H4 (cell line): ENCODE measurements at places on chromosomes 4 and X. TPM values are rescaled to one million over a fixed set of nuclear protein-coding genes. Genes with fewer than 3 reads are reported as not detected.

GRCh38 chr4:2511645-2512131 lies 24.8 kb upstream of the FAM193A start:
- no peak for DNase-seq

- DNase-seq = no peak
Observed at GRCh38 chr4:180999217-180999616, 1244.0 kb upstream of the TENM3 start.

DNA sequence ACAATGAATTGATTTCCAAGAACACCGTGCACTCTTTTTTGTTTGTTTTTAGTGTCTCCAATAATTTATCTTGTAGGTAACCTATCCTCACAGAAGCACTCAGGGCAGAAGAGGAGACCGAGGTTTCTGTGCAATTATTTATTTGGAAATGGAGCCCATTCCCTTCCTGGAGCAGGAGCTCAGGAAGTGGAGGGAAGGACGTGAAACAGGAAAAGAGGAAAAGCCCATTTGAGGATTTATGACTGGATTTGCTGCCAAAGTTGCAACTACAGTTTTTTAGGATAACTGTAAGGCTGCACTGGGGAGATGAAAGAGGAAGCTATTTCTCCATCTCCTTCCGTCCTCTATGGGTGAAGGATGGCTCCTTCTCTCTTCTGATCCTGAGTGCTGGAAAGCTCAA lies 31.7 kb upstream of the MXRA5 start:
- no peak for DNase-seq

- no peak for DNase-seq
Observed at GRCh38 chr4:37268319-37268718, 23.8 kb downstream of the NWD2 start.

Gene EVC2
- 1.3 and 2.3 TPM in 2 replicates for total RNA-seq

GRCh38 chr4:158282252-158282651 lies 72.0 kb downstream of the TMEM144 start:
- DNase-seq = peak; percentile 23

- peak; percentile 51 for DNase-seq
Observed at GRCh38 chr4:75916091-75916661, 13.9 kb upstream of the PPEF2 start.

Gene CDX4
- total RNA-seq = not detected in 2 replicates

GRCh38 chr4:121717680-121718237 lies 21.0 kb upstream of the ANXA5 start:
- DNase-seq = no peak

DNA sequence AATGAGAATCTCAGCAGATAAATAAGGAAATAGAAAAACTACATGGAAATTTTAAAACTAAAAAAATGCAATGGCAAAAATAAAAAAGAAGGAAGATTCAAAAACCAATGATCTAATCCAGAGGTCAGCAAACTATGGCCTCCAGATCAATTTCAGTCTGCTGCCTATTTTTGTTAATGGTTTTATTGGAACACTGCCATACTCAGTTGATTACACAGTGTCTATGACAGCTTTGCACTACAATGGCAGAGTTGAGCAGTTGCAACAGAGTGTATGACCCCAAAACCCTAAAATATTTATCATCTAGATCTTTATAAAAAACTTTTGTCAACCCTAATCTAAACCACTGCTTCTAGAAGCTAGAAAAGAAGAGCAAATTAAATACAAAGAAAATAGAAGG lies 170.3 kb downstream of the RAB28 start:
- no peak for DNase-seq

DNA sequence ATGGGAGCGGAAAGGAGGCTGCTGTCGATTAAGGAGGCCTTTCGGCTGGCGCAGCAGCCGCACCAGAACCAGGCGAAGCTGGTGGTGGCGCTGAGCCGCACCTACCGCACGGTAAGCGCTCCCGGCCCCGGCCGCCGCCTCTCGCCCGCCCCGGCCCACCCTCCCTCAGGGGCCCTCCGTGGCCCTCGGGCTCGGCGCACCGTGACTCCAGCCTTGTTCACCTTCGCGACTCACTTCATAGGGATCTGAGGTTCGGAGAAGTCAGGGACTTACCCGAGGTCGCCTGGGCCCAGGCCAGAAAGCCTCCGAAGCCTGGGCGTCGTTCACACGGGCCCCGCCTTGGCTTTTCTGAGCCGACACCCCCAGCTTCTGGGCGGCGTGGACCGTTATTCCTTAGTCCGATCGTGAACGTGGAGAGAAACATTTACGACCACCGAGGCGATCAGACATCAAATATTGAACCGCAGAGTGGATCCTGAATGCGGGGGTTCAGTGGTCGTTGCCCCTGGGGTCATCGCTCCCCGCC lies 362 bp downstream of the NCAPG start:
- peak; percentile 16 for DNase-seq

DNA sequence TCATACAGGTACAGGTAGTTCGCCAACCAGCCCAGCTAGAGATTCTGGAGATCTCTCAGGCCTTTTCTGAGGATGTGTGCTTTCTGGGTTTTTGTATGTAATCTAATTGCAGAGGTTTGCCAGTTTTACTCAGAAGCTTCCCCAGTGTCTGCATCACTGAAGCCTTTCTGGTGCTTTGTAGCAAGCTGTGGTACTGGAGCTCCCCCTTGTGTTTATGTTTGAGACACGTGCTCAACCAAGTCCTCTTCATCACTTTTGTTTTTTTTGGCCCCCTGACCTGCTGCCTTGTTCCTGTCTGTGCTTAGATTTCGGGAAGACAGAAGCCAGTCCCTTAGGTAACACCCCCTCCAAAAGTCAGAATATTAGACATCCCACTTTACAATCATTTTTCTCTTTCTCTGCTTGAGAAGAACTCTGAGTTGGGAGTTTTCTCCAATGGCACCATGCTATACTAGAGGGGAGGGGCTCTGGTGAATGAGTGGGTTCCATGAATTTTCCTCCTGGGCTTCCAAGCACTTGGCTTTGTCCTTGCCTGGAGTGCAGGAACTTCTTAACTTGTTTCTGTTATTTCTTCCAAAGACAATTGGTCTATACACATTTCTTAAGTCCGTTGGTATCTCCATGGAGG lies 128.4 kb upstream of the TBC1D9 start:
- peak; percentile 68 for DNase-seq

GRCh38 chr4:36123906-36124305 lies 120.4 kb downstream of the ARAP2 start:
- DNase-seq = no peak

Gene CYTL1
- 103 and 104 TPM in 2 replicates for total RNA-seq

GRCh38 chr4:2646396-2647149 lies 109.6 kb downstream of the TNIP2 start:
- no peak for DNase-seq

GRCh38 chr4:87559090-87559837 lies 30.1 kb upstream of the SPARCL1 start:
- DNase-seq = peak; percentile 81

DNA sequence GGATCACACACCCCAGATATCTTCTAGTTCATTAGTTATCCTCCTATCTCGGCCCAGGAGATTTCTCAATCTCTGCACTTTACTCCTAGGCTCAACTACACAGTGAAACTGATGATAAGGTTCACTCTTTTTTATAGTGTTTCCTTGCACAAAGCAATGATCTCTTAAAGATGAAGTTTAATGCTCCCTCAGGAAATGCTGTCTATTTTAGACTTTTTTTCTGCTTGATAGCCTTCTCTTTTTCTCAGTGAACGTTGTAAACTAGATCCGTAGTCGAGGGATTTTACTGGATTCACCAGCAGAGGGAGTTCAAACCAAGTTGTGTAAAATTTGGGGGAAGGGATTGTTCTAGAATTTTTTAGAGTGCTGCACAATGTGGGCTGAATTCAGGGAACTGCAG lies 269.6 kb downstream of the GBA3 start:
- peak; percentile 42 for DNase-seq

Gene EGFL6
- total RNA-seq = not detected in 2 replicates

DNA sequence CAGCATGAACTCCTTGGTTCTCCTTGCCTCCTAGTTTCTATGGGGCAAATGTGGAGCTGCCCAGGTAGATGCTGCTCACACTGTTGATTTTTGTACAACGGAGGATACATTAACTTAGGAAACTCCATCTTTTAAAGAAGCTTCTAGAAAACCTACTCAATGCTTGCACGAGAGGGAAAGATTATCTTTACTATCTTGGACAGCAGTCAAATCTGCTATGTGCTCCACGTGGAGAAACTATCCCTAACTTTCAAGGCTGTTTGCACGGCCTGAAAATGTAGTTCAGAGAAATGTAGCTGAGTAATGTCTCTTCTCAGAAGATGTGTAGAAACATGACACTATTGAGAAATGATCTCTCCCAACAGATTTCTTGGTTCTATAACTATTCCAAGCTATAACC lies 1530.9 kb upstream of the PABPC4L start:
- no peak for DNase-seq

- DNase-seq = no peak
Observed at GRCh38 chr4:73868206-73869129, 725 bp upstream of the CXCL1 start.

GRCh38 chr4:161816958-161817357 lies 346.8 kb downstream of the FSTL5 start:
- DNase-seq = no peak

DNA sequence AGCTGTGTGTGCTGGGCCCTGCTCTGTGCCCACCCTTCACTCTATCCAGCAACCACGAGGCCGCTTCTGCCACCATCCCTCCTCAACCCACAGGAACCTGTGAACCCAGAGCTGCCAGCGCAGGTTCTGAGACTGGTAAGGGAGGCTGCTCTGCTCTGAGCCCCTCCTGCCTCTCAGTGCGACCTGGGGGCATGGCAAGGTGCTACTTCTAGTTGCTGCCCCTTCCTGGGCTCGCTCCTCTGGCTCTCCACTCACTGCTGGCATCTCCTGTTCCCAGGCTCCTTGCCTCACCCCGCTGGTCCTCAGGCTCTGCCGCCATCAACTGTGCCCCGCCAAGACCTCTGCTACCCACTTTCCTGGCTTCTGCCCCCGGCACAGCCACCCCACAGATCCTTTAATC lies 39.3 kb downstream of the RNF212 start:
- no peak for DNase-seq

Gene TREX2
- 1.2 TPM in 1 of 2 replicates, not detected in the other for total RNA-seq
